Brain microvascular endothelial cell (primary cell): ENCODE measurements at places on chromosomes 3 and 15.

GRCh38 chr3:12724794-12725193, 34.3 kb downstream of the TMEM40 start:
- DNase-seq = no peak

- no peak for DNase-seq
Observed at GRCh38 chr3:124483915-124484470, 246.3 kb upstream of the UMPS start.

GRCh38 chr3:23701716-23702597, 103.8 kb upstream of the UBE2E1 start:
- DNase-seq = no peak

DNA sequence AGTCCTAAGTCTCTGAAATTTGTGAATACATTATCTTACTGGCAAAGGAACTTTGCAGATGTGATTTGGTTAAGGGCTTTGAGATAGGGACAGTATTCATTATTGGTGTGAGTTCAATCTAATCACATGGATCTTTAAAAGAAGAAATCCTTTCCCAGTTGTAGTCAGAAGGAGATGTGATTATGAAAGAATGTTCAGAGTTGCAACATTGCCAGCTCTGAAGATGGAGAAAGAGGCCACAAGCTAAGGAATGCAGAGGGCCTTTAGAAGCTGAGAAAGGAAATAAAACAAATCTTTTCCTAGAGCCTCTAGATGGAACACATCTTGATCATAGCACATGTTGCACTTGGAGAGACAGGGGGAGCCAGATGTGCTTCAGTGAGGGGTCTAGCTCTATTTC, 27.7 kb upstream of the SIAH2 start:
- DNase-seq = no peak

- no peak for DNase-seq
Observed at GRCh38 chr3:46593274-46593862, 19.0 kb upstream of the FAM240A start.

DNA sequence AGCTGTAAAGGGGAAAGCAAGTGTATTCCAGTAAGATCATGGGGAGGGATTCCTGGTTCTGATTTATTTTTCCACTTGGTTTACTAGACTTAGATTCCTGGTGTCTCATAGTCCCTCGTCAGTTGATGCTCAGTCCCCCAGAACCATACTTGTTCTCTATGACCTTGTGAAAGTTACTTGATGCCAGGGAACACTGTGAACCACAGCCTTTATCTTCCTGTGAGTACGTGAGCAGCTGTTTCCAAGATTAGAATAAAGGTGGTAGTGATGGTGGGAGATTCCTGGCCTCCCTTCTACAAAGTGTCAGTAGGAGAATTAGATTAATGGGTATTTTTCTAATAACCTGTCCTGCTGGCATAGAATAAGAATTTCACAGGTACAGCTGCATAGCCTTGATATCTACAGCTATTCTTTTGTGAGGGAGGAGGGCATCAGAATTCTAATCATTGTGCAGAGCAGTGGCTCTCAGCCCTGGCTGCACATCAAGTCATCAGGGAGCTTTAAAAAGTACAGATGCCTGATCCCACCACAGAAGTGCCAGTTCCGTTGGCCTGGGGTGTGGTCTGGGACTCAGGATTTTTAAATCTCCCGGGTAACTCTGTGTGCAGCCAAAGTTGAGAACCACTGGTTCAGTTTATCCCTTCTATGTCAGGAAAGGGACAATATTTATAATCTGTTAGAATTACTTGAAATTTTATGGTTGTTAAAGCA, 20.0 kb downstream of the GPD1L start:
- no peak for DNase-seq

DNA sequence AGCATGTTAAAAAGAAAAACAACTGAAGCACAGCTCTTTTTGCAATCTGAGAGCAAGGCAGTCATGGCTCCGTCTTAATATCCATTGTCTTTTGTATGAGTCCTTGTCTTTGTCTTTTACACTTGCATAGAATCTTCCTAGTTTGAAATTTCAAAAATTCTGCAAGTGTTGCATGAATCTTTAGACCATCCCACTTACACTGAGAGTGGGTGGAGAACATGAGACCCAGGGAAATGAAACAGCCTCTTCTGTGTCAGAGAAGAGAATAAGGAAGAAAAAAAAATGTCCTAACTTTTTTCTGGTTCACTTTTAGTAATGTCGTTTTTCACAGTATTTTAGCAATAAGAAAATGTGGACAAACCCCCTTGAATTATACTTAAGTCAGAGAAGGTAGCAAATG, 12.1 kb upstream of the DCLK3 start:
- DNase-seq = no peak

- no peak for DNase-seq
Observed at GRCh38 chr15:63347074-63347857, 34.4 kb downstream of the CA12 start.

DNA sequence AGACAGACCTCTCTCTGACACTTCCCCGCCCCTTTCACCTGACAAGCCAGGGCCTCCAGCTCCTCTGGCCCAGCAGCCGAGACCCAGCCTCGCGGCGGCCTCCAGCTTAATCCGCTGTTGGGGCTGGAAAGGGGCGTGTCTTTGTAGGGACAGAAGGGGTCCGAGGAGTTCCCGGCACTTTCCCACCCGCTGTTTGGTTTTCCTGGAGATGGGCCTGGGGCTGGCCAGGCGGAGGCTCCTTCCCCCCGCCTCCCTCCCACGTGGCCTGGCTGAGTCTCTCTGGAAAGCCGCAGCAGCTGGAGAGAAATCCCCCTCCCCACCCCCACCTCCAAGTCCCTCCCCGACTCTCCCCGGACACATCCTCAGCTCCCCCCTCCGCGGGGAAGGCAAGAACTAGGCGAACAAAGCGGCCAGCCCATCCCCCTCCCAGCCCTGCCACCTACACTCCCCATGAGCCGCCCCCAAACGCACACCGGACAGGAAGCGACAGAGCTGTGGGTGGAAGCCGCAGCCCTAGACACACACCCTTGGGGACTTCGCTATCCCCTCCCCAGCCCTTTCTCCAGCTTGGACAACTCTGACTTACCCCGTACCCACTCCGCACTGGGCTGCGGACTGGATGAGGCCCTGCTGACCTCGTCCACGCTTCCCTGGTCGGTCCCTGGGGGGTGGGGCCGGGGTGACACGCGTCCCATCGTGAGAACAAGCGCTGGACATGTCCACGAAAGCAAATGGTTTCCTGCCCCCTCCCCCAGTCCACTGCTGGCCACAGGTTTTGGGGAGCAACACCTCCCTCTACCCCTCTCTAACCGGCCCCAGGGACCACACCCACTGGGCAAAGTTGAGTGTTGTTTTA, 1.2 kb downstream of the IGDCC4 start:
- no peak for DNase-seq

DNA sequence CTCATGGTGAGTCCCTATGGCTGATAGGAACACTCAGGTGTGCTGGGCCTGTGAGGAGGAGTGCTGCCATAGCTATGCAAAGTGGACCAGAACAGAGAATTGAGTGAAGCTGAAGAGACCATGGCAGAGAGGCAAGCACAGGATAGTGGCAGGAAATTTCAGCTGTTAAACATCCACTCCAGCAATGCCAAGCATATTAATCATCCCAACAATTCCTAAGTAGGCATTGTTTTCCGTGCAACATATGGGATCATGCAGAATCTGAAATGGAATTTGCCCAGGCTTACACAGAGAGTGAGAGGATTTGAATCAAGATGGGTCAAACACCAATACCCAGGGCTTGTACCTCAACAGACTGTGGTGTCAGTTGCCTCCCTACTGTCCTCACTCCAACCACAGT, 582.6 kb upstream of the UBE2E2 start:
- DNase-seq = no peak

DNA sequence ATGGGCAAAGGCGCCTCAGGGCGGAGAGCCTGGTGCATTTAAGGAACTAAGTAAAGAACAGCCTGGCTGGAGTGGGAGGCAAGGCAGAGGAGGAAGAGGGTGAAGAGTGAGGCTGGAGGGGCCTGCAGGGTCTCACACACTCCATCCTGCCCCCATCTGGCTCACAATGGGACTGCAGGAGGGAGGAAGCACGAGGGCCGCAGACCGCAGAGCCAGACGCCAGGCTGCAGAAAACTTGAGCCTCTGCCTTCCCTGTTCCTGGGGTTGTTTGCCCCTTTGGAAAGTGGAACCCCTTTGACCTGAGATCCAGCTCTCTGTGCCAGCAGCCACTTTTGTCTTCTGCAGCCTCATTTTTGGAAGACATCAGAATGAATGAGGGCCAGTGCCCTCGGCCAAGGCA, 138.0 kb downstream of the SRGAP3 start:
- DNase-seq = no peak

DNA sequence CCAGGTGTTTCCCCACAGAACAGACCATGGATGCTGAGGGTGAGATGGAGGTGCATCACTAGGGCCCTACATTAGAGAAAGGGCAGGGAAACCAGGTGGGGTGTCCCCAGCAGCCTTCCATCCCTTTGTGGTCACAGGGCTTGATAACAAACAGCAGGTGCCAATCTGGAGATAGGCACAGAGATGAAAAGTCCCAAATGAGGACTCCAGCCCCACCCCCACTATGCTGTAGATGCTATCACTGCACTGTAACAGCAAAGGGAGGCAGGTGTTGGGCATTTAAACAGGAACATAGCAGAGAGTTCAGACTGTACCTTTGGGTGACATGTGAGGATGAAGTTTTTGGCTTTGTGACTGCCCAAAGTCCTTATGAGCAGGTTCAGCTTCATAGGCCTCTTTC, 21.4 kb downstream of the IL20RB start:
- DNase-seq = no peak

- peak; percentile 88 for DNase-seq
Observed at GRCh38 chr3:9362731-9363530, at the start of gene THUMPD3. THUMPD3 (plus strand) TSS chr3:9363054; CDS start chr3:9365069, 2,015 bp downstream.

GRCh38 chr15:60744826-60745460, 266.0 kb upstream of the ICE2 start:
- DNase-seq = no peak

GRCh38 chr3:160003520-160004128, 15.0 kb downstream of the IL12A start:
- DNase-seq = peak; percentile 43

DNA sequence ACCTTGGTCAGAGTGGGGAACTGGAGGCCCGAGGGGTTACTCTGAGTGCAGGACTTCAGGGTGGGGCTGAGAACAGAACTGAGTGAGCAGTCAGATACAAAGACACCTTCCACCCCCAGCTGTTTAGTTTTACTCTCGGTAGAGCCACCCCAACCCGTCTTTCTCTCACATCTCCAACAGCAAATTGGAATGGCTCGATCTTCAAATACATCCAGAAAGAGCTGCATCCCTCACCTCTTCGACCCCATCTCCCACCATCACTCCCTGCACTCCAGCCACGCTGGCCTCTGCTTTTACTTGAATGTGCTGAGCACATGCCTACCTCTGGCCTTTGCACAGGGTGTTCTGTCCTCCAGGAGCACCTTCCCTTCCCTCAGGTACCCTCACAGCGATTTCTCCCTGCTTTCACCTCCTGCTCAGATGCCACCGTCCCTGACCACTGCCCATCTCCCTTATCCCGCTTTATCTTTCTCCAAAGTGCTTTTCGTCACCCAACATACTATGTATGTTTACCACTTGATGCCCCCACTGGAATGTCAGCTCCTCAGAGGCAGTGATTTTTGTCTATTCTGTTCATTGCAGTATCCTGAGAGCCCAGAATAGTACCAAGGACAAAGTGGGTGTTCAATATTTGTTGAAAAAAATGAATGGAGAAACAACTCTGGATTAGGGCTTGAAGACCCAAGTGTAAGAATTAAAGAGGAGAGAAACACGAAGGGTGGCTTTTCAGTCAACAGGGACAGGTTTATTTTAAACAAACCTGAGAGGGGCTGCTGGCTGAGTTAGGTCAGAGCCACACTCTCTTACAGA, 4.4 kb downstream of the CHCHD4 start:
- DNase-seq = no peak

DNA sequence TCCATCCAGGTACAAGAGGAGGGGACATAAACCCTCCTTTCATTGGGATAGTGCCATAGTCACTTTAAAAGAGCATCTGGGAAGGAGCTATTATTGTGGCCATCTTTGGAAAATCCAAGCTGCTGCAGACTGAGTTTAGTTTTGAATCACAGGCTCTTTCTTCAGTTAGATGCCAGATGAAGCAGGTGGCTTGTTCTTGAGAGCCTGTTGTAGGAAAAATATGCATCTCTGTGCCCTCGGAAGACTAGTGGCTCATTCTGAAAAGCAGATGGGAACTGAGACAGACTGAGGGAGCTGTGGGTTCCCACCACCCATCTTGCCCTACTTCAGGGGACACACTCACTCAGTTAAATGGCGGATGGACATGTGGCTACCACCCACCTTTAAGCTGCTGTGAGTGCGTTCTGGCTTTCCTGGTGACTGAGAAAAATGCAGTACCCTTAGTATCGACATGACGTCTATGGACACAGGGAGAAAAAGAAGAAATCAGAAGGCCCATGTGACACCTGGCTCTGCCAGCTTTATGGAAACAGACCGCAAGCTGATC, 50.2 kb downstream of the RARB start:
- DNase-seq = no peak
